ENCODE measurements at places on chromosomes 7 and 10.

DNA sequence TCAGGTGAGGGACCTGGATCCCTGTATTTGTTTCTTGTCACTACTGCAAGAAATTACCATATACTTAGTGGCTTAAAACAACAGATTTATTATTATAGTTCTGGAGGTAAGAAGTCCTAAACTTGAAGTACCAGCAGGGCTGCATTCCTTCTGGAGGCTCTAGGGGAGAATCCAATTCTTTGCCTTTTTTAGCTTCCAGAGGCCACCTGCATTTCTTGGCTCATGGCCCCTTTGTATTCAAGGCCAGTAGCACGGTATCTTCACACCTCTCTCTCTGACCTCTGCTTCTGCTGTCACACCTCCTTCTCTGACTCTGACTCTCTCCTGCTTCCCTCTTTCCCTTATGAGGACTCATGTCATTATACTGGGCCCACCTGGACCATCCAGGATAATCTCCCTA is 2.2 kb upstream of the LHPP start:
- no peak for DNase-seq

DNA sequence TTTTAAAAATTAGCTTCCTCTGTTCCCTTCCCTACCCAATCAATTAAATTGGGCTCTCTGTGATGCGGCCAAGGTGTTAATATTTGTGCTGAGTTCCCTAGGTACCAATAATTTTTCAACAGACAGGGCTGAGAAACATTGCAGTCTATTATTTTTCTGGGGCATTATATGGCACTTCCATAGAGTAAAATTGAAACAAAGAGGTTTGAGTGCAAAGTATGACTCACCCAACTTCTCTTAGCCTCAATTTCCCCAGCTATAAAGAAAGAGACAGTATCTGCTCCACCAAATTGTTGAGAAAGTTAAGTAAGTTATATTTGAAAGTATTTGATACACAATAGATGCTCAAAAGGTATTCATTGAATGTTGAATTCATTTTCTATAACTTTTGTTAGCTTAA is 74.9 kb downstream of the TES start:
- DNase-seq = no peak

DNA sequence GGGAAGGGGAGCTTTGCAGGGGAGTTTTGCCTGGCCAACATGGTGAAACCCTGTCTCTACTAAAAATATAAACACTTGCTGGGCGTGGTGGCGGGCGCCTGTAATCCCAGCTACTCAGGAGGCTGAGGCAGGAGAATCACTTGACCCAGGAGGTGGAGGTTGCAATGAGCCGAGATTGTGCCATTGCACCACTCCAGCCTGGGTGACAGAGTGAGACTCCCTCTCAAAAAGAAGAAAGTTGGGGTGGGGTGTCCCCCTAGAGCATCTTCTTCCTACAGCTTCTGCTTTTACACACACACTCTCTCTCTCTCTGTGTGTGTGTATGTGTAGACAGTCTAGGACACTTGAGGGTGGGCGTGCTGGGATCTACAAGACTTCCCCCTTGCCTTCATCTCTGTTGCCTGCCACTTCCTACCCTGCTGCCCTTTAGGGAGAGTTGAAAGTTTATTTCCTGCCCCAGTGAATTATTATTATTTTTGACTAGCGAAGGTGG is 21.7 kb downstream of the PLAU start:
- DNase-seq = no peak

DNA sequence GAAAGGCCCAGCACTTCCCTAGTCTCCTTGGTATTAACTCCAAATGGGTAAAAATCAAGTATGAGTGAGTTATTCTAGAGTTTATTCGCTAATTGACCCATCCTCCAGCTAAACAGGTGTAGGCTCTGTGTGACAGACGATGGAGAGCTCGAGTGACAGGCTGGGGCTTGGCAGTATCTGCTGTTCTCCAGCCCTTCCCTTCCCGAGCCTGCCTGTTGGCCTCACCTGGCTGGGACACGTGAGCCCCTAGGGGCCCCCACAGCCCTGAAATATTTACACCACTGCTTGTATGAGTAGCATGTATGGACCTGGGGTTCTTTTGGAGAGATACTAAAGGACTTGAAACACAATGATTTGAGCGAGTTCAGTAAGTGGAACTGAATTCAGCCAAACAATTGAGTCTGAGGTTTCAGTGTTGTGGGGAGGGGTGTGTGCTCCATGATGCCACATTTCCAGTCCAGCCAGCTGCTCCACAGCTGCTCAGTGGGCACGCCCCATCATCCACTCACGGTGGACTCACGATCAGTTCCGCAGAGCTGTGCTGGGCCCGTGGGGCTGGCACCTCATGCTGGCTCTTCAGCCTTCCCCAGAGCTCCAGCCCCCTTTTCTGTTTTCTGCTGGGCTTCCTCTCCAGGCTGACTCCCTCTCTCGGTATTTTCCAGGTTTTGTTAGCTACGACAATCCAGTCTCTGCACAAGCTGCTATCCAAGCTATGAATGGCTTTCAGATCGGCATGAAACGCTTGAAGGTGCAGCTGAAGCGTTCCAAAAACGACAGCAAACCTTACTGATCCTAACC is 283.0 kb downstream of the USP6NL start:
- DNase-seq = no peak

- DNase-seq = no peak
Observed at GRCh38 chr10:130957423-130957822, 354.1 kb downstream of the TCERG1L start.

- no peak for DNase-seq
Observed at GRCh38 chr7:91239171-91239604, 25.0 kb upstream of the FZD1 start.

GRCh38 chr10:9824631-9825071 is 1193.0 kb upstream of the CELF2 start:
- DNase-seq = no peak

DNA sequence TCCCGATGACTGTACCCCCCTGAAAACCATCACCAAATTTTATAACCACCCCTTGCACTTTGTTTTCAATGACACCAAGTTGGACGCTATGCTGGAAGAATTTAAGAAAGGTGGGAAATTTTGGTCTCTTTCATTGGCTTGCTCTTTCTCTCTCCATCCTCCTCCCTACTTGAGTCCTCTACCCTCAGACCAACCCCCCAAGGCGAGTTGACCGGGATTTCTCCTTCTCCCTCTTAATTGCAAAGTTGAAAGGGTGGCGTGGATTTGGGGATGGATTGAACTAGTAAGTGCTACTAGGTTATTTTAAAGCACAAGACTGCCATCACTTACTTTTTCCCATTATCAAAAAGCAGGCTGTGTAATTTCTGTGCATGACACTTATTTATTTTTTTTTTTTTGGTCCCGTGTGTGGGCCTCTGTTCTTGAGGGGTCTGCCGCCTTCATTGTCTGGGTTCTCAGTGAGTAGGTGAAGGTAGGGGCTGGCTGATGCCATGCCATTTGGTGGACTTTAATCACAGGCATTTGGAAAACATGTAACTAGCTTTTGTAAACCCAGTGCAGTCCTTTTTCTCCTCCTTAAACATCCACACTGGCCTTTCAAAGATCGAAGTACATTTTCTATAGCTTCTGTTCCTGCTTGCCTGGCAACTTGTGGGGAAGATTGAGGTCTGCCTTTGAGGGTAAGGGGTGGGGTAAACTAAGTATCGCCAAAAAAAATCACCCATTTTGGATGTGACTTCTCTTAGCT is 2.1 kb downstream of the CNNM2 start:
- DNase-seq = no peak

GRCh38 chr10:30556189-30556588 is 73.4 kb downstream of the LYZL2 start:
- no peak for DNase-seq

DNA sequence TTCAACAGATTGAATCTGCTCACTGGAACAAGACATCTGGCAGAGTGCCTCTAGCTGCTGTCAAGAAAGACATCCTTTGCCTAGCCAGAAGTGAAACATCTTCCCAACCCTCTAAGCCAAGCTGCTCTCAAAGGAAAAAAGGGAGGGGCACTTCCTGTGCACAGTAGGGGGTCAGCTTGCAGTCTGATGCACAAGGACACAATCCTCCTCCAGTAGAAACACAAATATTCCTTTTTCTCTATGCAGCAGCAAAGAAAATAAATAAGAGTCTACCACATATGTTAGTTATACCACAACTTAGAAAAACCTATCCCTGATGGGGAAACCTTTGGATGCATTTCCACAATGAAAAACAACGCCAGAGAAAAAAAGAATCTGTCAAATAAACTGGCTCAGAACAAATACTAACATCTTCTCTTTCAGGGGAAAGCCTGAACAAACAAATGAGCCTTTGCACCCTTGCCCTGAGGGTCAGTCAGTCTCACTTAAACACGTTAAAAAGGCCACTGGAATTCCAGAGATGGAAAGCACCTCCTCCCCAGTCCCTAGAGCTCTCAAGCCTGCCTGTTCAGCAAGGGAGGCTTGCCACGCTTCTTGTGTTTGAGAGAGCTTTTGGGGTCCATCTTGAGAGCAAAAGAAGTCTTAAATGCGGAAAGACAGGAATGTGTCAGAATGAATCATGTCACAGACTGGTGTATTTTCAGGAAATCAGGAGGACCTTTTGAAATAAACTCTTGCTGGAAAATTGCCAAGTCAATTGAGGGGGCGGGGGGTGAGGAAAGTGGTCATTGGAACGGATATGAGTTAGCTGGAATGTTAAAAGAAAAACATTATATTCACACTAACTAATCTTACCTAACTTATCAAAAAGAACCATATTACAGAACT is 7.5 kb downstream of the LAMB1 start:
- no peak for DNase-seq

- no peak for DNase-seq
Observed at GRCh38 chr7:29329686-29330085, 135.1 kb downstream of the CHN2 start.

DNA sequence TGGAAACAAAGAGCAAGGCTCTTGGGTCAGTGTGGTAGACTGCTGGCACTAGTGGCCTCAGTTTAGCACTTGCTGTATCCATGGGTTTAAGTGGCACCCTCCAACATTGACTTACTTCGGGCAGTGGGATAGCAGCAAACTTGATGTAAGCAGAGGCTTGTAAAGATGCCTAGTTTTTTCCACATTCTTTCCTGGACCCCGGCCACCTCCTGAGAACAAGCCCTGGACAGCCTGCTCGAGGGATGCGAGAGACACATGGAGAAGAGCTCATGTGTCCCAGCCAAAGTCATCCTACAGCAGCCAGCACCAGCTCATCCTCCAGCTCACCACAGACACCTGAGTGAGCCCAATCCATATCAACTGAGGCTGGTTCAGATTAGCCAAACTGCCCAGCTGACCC is 142.7 kb upstream of the PCBD1 start:
- DNase-seq = no peak

GRCh38 chr10:50470798-50471582 is 152.8 kb downstream of the SGMS1 start:
- DNase-seq = no peak

- peak; percentile 13 for DNase-seq
Observed at GRCh38 chr10:132347211-132347930, 15.4 kb downstream of the LRRC27 start.
